ENCODE measurements at places on chromosomes 5 and 9.

DNA sequence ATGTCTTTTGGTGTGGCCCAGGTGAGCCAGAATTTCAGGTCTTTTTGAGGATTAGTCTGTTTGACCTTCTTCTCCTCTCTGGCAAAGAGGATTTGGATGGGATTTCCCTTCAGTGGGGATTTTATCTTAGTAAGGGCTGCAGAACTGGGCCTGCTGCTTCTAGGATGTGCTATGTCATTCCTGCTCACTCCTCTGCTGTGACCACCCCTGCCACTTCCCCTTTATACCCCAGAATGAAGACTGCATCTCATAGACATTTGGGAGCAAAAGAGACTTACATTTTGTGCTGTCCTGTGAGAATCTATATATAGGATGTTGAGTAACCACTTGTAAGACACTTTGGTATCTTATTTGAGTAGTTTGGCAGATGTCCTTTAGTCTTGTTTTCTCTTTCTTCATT lies 76.2 kb downstream of the ARHGAP26 start:
- DNase-seq = no peak

DNA sequence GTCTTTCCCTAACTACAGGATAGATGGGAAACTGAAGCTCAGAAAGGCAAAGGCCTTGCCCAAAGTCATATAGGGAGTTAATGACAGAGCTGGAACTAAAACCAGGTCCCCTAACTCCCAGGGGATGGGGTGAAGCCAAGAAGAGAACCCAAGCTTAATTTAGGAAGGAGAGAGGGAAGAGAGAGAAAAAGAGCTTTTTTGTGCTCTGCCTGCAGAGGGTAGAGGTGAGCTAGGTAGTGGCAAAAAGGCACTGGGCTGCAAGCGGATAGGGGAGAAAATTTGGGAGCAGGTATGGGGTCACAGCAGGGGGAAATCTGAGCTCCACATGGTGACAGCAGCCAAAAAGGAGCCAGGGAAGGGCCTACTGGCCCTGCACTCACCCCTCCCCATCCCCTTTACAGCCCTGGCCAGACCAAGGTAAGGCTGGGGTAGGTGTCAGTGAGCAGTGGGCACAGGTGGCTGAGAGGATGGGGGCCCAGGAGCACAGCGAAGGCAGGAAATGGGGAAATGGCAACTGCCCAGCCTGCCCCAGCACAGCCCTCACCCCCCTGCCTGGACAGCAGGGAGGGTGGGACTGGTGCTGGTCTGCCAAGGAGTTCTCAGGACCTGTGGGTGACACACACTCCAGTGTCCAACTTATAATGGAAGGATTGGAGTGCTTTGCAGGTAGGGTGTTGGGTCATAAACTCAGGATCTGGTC lies 3.3 kb downstream of the ENHO start:
- DNase-seq = no peak

- no peak for DNase-seq
These were observed 3.5 kb downstream of the SURF1 start for GRCh38 chr9:133352635-133353340.

DNA sequence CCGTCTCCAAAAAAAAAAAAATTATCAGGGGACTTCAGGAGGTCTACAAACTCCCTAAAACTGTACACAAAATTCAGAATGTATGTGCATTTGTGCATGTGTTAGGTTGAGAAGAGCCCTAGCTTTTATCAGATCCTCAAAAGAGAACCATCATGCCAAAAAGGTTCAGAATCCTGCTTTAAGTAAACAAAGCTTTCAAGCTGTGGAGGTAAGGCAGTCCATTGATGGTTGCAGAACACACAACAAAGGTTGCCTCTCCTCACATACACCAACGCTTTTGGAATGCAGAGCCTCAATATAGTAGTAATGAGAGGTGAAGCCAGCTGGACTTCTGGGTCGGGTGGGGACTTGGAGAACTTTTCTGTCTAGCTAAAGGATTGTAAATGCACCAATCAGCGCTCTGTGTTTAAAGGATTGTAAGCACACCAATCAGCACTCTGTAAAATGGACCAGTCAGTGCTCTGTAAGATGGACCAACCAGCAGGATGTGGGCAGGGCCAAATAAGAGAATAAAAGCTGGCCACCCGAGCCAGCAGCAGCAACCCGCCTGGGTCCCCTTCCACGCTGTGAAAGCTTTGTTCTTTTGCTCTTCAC lies 57.9 kb upstream of the RNF38 start:
- no peak for DNase-seq

GRCh38 chr9:116471093-116471906 lies 215.8 kb upstream of the TRIM32 start:
- no peak for DNase-seq

DNA sequence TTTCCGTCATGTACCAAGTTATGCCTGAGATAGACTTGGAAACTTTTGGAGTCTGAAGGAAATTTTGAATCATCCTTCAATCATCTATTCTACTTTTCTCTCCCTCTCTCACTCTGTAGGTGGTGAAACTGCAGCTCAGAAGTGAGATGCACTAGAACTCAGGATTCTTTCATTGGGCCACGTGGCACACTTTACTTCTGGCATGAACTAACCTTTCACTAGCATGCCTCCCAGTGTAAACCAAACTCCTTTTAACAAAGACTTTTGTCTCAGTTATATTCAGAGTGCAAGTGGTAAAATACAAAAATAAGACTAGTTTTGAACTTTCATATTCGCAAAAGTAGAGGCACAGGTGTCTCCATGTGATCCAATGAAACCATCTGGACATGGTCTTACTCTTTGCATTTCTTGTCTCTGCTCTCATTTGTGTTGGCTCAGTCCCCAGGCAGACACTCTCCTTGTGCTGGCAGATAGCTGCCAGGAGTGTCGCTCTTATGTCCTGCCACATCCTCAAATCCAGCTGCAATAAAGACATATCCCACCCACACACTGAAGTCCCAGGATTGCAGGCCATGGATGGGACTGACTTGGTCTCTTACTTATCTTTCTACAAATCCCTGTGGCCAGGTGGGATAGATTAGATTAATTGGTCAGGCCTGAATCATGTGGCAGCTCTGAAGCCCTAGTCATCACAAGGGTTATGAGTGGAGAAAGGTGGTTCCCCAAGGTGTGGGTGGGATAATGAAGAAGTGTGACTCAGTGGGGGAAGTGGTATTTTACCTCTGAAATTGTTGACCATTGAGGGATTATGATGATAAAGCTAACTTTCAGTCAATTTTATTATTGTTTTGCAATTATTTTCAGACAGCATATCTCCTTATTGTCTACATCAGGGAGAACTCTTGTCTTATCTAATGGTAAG lies 267.5 kb downstream of the GABRB2 start:
- DNase-seq = no peak

DNA sequence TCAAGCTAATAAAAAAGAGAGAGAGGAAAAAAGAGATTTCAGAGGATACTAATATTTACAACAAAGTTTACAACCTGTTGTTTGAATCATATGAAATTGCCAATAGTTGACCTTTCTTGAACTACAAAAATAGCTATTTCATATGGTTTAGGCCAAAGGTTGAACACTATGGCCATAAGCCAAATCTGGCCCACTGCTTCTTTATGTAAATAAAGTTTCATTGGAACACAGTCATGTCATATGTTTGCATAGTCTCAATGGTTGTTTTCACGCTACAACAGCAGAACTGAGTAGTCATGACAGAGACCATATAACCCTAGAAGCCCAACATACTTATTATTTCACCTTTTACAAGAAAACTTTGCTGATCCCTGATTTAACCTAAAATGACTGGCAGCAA lies 20.9 kb downstream of the SEMA5A start:
- DNase-seq = no peak

DNA sequence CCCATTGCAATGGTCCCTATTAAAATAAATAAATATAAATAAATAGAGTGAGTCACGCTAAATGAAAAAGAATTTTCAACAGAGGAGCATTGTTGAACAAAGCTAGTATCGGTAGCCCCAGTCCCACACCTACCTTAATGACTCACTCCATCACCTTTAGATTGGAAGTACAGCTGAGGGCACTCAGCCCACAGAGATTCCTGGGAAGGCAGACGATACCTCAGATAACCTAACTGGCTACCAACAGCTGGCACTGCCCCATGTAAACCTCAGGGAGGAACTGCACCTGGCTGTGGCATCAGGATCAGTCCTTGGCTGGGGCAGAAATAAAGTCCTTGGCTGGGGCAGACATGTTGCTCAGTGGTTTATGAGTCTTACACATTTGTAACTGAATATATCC lies 49.3 kb downstream of the SPRY4 start:
- no peak for DNase-seq

DNA sequence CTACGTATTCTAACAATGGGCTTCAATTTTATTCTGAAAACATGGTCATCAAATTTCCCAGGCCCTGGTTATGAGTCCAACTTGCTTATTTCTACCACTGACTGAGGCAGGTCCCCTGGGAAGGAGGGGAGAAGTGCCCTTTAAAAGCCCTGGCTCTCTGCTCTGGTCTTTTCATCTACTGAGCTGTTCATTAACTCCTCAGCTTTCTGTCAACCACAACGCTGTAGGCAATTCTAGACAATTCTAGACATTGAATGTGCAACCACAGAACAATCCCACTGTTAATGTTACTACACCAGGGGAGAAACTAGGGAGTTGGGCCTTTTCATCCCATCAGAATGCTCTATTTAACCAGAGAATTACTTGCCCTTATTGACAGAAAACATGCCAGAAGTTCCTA lies 10.0 kb downstream of the MOCS2 start:
- no peak for DNase-seq

DNA sequence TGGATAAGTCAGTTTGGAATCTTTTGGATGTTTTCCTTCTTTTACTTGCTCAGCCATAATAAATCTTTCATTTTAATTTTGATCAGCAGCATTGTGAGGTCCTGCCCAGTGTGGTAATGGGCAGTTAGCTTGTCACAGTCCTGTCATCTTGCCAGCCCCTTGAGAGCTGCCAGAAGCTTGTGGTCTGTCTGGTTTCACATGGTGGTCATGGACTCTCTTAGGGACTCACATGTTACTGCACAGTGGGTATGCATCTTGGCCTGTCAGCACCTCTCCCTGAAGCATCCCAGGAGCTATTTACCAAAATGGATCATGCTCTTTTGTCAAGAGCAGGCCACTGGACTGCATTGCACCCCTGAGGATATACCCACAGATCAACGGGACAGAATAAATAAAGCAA lies 60.3 kb downstream of the DAPK1 start:
- no peak for DNase-seq

DNA sequence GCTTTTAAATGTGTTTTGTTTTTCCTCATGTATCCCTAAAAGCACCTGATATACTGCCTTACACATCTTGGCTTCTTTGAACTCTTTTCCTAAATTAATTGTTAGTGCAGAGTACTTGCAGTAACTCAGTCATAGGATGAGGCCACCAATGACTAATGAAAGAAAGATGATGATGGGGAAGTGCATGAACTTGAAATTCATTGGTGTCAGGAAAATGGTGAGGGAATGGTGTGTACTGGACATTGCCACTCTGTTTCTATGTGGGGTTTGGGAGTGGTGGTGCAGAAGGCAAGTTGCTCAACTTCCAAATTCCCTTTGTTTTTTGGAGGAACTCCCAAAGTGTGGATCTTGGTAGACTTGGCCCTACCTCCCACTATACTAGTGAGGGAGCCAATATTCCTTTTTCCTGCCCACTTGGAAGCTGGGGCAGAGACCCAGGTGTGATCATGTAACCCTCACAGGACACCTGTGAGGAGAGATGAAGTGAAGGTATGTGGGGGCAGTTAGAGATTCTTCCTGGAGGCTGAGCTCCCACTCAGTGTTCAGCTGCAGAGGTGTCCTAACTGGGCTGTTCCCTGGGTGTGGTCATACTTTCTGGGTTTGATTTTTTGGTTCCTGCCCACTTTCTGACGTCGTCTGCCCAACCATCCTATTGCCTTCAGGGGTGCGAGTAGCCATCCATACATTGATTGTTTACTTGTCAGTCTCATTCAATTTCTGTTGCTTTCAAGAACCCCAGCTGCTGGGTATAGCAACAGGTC lies 298.5 kb downstream of the MAST4 start:
- DNase-seq = no peak

- no peak for DNase-seq
These were observed 155.0 kb upstream of the COL5A1 start for GRCh38 chr9:134486596-134486995.

DNA sequence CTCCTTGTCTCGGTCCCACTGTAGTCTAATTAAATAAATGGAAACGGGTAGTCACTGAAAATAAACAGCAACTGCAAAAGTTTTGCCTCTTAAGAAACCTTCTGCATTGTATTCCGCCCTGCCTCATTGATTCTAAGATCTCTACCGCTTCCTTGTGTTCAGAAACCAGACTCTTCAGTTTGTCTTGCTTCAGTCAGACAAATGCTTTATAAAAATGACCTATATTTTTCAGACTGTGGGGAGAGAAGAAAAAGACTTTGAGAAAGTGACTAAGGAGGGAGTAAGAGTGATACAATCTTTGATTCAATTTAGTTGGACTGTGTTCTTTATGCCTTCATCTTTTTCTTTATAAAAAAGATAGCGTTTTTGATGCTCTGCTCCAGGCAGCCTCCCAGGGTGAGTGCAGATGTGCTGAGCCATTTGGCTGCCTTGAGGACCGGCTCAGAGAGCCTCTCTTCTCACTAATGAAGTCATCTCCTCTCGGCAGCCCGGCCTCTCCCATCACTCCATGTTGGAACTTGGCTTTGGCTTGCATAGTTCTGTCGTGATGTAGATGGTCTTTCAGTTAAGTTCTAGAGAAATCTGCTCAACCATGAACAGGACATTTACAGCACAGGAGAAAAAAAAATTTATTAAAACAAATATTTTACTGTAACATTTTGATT lies 4.0 kb upstream of the VCAN start:
- DNase-seq = no peak

DNA sequence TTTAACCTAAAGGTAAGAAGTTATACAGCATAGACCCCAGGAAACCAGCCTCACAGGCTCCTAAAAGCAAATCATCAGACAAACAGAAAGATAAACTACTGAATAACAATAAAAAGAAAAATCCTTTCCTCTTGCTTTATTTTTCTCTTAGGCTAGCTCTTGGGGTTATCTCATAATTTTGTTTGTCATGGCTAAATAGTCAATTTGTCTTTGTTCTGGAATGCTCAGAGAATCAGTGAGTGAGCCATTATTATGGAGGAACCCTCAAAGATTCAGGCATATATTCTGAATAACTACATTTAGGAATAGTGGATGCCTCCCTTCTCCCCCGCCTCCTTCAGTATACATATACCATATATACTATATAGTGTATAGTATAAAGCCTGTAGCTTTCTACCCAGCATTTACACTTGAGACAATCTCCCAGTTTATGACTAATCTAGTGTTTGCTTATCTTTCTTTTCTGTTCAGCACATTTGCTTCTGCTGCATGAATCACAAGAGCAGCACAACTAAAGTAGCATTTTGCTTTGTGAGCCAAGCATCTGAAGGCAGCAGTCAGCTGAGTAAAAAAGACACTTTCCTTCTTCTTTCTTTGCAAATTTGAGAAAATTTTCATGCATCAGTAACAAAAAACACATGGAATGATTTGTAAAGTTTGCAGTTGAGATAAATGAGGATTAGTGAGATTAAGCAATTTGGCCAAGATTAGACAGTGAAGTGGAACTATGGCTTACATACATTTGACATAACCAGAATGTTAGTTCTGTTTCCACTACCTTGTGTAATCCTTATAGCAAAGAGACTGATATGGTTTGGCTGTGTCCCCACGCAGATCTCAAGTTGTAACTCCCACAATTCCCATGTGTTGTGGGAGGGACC lies 45.3 kb upstream of the PPP3R2 start:
- DNase-seq = no peak

- no peak for DNase-seq
These were observed 123.3 kb downstream of the ZSWIM6 start for GRCh38 chr5:61455179-61456006.

Measured in stimulated activated CD8-positive, alpha-beta memory T cell treated with anti-CD3 and anti-CD28 coated beads, Interleukin-4, amount 100 ng/mL, for 1 hour (primary cell).